ENCODE measurements at places on chromosomes 16 and 17.

DNA sequence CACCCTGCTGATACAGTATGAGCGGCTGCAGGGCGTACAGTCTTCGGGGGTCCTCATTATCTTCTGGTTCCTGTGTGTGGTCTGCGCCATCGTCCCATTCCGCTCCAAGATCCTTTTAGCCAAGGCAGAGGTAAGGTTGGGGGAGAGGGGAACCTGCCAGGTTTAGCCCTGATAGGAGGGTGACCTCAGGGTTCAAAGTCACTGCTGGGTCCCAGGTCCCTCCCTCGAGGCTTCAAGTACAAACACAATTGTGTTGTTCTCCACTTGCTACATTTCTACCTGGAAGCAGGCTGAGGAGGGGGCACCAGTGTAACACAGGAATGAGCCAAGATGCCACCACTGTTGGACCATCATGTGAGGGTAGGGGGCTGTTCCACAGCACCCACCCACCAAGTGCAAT, 22.4 kb downstream of the ABCC3 start:
- DNase-seq = no peak

DNA sequence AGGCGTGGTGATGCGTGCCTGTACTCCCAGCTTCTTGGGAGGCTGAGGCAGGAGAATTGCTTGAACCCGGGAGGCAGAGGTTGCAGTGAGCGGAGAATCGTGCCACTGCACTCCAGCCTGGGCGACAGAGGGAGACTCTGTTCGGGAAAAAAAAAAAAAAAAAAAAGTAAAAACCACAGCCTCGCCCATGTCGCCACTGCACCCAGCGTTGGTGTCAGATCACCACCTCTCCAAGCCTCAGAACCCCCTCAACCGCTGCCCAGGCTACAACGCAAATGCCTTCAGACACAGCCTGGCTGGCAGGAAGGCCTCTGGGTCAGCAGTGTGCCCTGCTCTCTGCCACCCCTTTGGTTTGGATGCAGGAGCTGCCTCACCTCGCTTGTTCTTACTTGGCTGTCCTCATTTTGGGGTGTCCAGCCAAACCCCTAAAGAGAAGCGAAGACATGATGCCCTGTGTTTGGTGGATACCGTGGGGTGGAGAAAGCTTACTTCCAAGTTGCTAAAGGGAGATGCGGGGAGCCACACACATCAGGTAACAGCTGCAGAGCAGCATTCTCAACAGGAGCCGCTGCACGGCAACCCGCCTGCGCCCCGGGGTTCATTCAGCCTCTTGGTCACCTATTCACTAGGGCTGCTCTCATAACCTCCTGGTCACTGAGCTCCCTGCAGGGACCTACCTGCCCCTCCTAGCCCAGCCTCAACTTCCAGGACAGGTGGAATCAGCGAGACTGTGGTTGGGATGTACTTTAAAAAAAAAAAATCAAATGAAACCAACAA, 13.0 kb upstream of the CYTH1 start:
- no peak for DNase-seq

- no peak for DNase-seq
Observed at GRCh38 chr16:154217-155030, 2.0 kb downstream of the HBZ start.

DNA sequence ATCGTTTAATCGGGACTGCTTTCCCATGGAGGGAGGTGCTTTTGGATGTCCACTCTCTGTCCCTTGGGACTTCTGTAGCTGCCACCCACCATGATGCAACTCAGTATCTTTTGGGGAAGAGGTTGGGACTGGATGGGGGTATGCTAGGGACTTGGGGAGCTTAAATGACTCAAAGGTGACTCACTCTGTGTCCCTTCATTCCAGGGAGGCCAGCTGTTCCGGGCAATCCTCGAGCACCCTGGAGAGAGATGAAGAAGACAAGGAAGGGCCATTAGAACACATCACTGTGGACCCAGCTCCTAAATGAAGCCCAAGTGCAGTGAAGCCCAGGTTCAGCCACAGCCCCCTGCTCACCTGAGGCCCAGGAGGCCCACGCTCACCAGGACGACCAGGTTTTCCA, 4.6 kb downstream of the COL1A1 start:
- no peak for DNase-seq

DNA sequence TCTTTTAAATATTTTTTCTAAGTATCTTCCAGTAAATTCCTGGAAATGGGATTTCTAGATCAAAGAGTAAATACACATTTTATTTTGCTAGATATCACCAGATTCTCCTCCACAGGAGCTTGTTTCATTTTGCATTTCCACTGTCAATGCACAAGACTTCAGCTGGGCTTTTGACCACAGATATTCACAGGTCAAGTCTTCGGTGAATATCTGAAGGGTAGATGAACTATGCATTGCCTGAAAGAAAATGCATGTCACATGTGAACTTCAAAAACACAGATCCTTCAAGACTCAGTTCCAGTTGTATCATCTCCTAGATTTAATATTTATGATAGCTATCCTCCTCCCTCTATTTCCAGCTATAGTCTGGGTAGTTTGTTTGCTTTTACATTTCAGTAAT, 963.6 kb upstream of the GOT2 start:
- no peak for DNase-seq

DNA sequence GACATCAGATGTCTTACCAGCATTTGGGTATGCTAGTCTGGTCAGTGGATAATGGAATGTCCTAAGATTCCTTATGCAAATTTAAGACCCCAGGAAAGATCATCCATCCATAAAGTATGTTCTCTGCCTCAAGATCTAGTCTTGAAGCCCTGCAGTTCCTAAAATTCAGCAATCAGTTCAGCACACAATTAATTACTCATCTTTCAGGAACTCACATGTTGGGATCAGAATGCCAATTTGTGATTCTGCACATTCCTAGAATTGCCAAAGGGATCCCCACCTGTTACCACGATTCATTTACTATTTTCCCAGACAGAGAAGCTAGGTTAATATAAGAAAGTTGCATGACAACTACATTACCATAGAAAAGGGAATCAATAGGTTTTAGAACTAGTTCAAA, 3.2 kb downstream of the OR2C1 start:
- no peak for DNase-seq

DNA sequence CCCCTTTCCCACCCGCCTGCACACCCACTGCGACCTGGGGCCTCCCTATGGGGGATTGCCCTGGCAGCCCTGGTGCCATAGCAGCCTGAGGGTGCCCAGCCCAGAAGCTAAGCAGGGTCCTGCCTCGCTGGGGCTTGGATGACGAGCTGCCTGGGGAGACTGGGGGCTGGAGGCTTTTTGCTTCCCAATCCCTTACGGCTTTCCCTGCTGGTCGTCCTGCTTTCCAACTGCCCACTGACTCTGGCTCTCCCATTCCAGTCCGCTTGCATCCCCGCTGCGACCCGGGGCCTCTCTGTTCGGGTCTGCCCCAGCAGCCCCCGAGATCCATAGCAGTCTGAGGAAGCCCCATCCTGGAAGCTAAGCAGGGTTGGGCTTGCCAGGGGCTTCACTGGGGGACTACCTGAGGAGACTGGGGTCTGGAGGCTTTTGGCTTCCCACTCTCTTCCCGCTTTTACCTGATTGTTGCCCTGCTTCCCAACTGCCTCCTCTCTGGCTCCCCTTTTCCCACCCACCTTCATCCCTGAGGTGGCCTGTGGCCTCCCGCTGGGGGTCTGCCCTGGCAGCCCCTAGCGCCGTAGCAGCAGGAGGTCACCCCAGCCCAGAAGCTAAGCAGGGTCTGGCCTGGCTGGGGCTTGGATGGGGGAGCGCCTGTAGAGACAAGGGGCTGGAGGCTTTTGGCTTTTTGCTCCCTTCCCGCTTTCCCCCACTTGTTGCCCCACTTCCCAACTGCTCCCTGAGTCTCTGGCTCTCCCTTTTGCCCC, 2292.8 kb downstream of the TP53TG3F start:
- DNase-seq = no peak

Data from GM12864 (cell line).